Mucosa of descending colon (tissue), 3 donors: ENCODE measurements at places on chromosomes 7 and 10. TPM values are rescaled to one million over a fixed set of nuclear protein-coding genes. Genes with fewer than 3 reads are reported as not detected.

- no peak for DNase-seq
Measured at GRCh38 chr7:152959610-152960009, 200.1 kb downstream of the ACTR3B start.

DNA sequence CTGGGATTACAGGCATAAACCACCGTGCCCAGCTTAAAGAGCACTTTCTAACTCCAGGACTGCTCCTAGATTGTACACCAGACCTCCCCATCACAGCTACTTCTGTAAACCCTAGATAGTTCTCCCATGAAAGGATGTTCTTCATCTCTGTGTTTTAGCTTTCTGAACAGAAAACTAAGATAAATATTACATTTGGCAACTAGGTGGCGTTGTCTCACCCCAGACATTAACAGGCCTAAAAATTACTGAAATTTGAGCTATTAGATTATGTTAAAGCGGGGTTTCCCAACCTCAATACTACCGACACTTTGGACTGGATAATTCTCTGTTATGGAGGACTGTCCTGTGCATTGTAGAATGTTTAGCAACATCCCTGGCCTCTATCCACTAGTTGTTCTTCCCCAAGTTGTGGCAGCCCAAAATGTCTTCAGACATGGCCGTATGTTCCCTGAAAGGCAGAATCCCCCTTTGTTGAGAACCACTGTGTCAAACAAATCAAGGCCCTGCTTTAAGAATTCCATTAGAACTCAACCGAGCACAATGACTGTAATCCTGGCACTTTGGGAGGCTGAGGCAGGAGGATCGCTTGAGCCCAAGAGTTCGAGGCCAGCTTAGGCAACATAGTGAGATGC lies 19.1 kb downstream of the ATOH7 start:
- peak; percentile 10 for DNase-seq

DNA sequence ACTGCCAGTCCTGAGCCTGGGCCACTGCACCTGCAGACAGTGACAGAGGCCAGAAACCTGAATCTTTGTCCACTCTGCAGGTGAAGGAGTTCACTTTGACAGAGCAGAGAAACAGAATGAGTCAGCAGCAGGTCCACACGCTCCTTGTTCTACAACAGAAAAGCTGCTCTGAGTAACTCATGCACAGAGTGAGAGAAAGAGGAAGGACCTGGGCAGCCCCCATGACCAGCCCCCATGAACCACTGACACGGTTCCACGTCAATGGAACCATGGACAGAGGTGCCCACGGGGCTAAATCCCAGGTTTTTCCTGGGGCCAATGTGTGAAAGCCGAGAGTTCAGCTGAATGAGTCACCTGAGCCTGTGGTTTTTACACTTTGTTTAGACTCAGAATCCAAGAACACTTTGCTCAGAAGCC lies 40.8 kb upstream of the CTBP2 start:
- DNase-seq: no peak

GRCh38 chr10:33673839-33674415 lies 339.5 kb upstream of the NRP1 start:
- no peak for DNase-seq

DNA sequence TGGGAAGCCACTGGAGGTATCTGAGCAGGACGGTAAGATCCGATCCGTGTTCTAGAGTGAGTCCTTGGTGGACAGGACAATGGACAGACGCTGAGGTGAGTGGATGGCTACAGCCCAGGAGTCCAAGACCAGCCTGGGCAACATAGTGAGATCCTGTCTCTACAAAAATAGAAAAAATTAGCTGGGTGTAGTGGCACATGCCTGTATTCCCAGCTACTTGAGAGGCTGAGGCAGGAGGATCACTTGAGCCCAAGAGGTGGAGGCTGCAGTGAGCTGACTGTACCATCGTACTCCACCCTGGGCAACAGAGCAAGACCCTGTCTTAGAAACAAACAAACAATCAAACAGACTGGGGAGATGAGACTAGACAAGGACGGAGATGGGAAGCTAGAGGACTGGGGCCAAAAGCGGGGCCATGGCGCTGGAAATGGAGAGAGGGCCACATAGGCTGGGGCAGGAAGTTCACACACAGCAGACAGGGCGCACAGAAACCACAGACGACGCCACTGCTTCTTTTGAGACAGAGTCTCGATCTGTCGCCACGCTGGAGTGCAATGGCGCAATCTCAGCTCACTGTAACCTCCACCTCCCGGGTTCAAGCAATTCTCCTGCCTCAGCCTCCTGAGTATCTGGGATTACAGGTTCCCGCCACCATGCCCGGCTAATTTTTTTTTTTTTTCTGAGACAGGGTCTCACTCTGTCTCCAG lies 24.7 kb downstream of the DAGLB start:
- no peak for DNase-seq

GRCh38 chr7:37342688-37343471 lies 105.8 kb downstream of the ELMO1 start:
- peak; percentile 61 for DNase-seq

DNA sequence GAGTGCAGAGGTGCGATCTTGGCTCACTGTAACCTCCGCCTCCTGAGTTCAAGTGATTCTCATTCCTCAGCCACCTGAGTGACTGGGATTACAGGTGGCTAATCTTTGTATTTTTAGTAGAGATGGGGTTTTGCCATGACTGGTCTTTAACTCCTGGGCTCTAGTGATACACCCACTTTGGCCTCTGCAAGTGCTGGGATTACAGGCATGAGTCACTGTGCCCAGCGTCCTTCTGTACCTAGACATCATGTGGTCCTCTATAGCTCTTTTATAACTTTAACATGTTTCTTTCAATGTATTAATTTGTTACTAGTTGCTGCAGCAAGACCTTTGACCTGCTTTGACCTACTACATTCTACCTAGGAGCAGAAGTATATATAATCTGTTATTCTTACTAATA lies 38.7 kb upstream of the BICC1 start:
- DNase-seq: no peak

- DNase-seq: peak; percentile 86
Measured at GRCh38 chr7:150974468-150975391, 3.4 kb downstream of the KCNH2 start.

GRCh38 chr10:60430836-60431597 lies 41.3 kb upstream of the ANK3 start:
- no peak for DNase-seq

STARD3NL gene
- total RNA-seq: 24.7 TPM

ZNF92 gene
- 7.2 TPM for total RNA-seq
